ENCODE measurements at places on chromosomes 3 and 15.

DNA sequence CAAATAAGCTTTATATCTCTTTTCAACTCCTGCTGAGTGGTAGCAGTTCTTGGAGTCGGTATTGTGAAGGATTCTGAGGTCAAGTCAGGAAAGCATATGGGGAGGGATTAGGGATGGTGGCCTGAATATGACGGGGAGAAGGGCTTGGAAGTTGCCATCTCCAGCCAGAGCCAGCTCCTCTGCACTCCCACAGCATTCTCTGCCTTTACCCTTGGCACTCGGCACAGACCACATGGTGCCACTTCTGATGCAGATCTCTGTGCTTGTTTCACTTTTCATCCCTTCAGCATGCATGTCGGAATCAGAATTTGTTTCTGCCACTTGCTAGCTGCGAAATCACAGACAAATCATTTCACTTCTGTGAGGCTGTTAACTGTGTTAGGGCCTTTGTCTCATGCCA lies 52.5 kb downstream of the RAB11A start:
- no peak for DNase-seq

- DNase-seq: no peak
Measured at GRCh38 chr3:181886676-181887075, 175.0 kb downstream of the SOX2 start.

- DNase-seq: no peak
Measured at GRCh38 chr15:70775160-70775559, 11.8 kb upstream of the UACA start.

DNA sequence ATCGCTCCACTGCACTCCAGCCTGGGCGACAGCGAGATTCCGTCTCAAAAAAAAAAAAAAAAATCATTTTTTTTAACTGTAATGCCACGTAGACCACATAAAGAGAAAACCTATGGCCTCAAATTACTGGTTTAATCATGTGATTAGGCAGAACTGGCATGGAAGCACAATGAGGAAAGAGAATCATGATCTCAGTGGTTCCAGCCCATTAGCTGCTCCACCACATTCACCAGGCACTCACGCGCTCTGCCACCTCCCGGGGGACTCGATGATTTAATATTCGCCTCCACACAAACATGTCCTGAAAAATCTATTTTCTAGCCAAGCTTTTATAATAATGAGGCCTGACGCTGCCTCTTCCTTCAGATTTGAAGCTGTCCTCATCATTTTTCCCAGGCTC lies 204.7 kb downstream of the TBL1XR1 start:
- no peak for DNase-seq

- no peak for DNase-seq
Measured at GRCh38 chr3:23645533-23646183, 160.1 kb upstream of the UBE2E1 start.

DNA sequence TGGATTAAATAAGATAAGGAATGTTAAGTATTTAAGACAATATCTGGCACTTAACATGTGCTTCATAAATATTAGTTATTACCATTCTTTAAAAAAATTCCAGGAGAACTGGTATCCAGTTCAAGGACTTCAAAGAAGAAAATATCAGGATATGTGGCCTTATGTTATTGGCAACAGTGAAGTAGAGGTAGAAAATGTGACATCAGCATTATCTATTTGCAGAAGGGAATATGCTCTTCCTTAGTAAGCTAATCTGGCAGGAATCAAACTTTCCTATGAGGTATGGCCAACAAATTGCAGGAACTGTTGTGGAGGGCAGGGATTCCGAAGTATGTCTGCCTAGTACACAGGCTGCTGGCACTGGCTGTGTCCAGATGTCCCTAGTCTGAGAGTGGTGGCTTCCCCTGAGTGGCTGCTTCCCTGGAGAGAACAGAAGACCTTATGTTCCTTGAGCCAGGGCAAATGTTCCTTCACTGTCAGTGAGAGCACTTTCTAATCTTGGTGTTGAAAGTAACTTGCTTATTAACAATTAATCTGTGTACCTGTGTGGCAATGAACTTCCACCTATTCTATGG lies 351.7 kb upstream of the THRB start:
- no peak for DNase-seq

GRCh38 chr3:64494526-64494925 lies 193.3 kb downstream of the ADAMTS9 start:
- no peak for DNase-seq

- DNase-seq: no peak
Measured at GRCh38 chr3:67047051-67047450, 48.9 kb downstream of the KBTBD8 start.

DNA sequence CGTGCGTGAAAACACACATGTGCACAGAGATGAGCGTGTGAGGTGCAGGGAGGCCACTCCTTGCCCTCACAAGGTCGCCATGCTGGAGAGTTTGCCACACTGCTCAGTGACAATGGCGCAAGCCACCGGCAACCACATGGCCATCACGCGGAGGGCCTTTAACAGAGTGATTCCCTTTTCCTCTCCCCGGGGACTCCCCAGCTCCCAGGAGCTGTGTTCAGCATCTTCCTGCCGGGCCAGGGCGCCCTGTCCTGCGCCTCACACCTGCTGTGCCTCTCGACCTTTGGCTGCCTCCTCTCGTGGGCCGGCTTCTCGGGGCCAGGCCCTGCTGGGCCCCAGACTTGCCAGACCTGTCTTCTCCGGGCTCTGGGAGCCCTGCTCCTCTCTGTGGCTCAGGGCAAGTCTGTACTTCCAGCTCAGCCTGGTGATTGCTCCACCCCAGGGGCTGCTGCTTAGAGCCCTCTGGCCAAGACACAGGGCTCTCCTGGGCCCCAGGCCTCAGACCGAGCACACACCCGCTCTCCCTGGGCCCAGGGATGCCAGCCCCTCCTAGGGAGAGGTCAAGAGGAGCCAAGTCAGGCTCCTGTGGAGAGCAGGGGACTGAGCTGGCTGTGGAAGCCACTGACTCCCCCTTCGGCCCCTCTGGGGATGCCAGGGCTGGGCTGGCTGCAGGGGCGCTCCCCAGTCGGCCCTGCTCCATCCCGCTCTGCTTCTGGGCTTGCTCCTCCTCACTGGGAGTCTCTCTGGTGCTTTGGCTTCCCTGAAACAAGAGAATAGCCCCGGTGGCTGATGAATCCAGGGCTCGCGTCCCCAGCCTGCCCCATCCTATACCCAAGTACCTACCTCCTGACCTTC lies 5.6 kb downstream of the CCDC9B start:
- DNase-seq: no peak

Data from stimulated activated CD8-positive, alpha-beta memory T cell treated with anti-CD3 and anti-CD28 coated beads, Interleukin-4, amount 100 ng/mL, for 4 hours (primary cell).